ENCODE measurements at places on chromosomes 13 and 19.

DNA sequence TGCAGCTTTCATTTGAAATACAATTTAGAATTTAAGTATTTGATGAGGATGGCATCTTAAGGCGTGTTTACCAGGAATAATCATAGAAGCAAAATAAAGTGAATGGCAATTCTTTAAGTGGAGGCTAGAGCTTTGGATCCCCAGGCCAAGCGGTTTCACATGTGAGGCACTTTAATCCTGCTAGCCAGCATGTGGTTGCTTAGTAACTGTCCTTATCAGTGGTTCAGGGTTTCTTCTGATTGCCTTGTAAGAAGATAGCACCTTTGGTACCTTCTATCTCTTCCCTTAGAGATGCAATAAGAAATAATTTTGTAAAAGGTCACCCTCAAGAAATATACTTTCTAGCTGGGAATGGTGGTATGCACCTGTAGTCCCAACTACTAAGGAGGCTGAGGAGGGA is 38.9 kb upstream of the SERP2 start:
- DNase-seq, result no peak

- DNase-seq, result no peak
Measured at GRCh38 chr13:46484561-46484960, 68.4 kb upstream of the LRCH1 start.

DNA sequence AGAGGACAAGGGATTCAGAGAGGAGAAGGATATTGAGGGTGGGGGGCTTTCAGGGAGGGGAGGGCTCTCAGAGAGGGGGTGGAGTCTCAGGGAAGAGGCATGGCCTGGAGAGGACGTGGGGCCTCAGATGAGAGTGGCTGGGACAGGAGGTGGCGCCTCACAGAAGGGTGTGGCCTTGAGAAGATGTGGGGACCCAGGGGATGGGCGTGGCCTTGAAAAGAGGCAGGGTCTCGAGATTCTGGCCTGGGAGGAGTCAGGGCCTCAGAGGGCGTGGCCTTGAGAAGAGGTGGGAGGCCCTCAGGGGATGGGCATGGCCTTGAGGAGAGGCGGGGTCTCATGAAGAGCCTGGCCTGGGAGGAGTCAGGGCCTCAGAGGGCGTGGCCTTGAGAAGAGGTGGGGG is 23.7 kb upstream of the TNFSF14 start:
- no peak for DNase-seq

GRCh38 chr19:38736036-38736412 is 8.2 kb downstream of the CAPN12 start:
- DNase-seq, result peak; percentile 48
